ENCODE measurements at places on chromosomes 2 and 18.

DNA sequence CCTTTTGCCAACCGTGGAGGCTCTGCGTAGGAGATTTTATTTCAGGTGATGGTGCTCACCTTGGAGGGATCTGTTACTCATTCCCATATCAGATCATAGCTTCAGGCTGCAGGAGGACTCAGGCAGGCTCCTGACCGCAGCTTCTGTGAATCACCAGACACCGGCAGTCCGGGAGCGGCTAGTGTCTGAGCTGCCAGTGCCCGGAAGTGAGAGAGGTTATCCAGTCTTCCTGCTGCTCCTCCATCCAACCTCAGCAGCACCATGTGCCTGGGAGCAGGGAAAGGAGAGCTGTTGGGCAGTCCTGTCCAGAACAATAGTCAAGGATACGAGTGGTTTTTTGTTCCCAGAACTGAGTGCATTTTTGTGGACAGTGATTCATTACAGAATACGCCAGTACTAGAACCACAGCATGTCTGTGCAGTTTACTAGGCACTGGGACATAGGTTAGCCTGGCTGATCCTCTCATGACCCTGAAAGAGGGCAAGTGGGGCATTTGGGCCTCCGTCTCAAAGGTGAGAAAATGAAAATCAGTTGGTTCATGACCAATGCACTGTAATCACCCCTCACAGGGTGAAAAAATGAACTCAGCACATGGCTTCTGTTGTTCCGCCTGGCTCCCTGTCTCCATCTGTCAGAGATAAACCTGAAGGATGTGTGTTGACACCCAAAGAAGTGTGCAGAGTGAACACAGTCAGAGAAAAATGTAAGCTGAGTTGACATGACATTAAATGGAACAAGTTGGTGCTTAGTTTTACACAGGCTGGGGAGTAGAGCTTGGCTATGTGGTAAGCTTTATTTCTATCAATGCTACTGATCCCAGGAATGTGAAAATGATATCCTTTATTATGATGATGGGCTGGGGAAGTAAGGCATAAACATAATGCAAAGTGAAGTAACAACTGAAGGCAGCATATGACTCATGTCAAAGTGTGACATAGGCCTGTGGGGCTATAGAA, 12.2 kb downstream of the FHOD3 start:
- no peak for DNase-seq

DNA sequence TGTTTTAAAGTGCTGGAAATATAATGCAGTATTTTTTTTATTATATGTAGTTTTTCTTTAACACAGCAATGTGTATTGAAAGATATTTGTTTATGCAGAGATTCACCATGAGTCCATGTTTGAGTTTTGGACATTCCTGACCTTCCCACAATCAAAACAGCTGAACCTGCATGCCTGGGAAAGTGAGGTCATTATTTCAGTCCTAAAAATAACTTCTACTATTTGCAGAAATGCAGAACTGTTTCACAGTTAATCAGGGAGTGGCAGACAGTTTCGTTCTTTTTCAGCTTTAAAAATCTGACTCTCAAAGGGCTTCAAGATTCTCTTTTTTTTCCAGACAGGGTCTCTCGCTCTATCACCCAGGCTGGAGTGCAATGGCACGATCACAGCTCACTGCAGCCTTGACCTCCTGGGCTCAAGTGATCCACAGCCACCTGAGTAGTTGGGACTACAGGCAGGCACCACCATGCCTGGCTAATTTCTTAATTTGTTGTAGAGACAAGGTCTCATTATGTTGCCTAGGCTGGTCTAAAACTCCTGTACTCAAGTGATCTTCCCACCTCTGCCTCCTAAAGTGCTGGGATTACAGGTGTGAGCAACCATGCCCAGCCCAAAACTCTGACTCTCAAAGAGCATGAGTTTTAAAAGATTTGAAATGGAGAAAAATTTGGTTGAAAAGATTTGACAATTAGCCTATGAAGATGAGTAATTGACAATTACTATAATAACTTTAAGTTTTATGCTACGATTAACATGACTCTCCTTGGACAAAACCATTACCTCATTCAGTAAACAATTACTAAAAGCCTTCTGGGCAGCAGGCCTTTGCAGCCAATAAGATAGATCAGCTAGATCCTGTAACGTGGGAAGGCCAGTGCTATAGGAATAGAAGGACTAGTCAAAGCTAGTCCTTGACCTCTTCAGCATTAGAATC, 5.0 kb upstream of the MYL12B start:
- no peak for DNase-seq

DNA sequence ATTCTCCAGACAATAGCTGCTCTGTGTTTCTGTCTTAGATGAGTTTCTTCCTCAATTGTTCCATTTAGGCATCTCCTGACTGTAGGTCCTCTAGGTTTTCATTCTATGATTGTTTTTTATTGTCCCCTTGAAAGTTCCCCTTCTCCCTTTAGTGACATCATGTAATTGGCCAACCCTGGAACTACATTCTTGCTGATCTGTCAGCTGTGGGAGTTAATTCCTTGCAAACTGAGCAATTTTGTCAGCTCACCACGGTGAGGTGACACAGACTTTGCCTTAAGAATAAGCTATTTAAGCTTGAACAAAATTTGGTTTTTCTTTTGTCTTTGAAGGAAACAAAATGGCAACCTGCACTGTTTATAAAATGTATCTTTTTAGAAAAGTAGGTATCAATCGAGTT, 95.9 kb downstream of the TXNL1 start:
- DNase-seq = no peak

GRCh38 chr2:218802386-218802994, 20.5 kb downstream of the CYP27A1 start:
- DNase-seq = no peak

- DNase-seq = no peak
Measured at GRCh38 chr2:9355716-9356115, 67.6 kb downstream of the ITGB1BP1 start.

DNA sequence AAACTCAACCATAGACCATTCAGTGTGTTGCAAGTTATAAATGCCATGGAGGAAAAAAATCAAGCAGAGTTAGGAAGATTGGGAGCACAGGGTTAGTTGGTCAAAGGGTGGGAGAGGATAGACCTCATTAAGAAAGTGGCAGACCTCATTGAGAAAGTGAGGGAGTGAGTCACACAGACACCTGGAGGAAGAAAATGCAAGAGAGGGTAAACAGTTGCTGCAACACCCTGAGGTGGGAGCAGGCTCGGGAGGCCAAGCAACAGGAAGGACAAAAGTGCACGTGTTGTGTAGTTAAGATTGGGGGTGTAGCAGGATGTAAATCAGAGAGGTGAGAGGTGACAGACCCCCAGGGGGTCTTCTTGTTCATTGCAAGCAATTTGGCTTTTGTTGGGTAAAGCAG, 6.4 kb downstream of the IL1RL1 start:
- DNase-seq = no peak

DNA sequence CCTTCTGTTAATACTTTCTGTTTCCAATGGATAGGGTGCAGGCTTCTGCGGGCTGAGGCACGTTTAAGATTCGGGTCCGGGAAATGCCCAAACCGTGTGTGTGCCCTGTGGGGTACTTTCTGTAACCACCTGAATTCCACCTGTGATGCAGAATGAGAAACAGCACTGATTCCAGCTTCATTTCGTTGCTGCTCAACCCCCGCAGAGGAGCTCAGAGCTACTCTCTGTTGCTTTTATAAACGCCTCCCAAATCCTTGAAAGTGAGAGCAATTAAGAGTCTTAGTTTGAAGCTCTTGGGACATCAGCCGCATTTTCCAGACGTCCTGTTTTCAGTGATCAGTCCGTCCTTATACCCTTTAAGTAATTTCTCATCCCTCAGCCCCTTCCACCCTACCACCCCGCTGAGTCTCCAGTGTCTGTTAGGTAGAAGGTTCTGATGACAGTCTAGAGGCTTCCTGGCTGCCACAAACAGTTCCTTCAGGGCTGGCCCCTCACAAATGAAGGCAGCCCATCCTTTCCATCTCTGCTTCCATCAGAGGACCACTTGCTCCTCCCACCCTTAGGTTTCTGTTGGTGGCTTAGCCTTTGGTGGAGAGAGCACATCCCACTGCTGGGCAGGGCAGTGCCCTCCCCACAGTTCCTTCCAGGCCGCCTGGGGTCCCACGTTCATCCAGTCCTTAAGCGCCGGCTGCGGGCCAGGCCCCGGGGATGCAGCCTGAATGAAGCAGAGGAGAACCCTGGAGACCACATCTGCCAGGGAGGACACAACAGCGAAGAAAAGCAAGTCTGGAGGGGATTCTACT, 230.1 kb downstream of the SEPTIN10 start:
- DNase-seq = no peak

- DNase-seq = no peak
Measured at GRCh38 chr2:26772064-26773001, 8.2 kb downstream of the SLC35F6 start.

- no peak for DNase-seq
Measured at GRCh38 chr18:79600596-79600995, 79.0 kb upstream of the CTDP1 start.

DNA sequence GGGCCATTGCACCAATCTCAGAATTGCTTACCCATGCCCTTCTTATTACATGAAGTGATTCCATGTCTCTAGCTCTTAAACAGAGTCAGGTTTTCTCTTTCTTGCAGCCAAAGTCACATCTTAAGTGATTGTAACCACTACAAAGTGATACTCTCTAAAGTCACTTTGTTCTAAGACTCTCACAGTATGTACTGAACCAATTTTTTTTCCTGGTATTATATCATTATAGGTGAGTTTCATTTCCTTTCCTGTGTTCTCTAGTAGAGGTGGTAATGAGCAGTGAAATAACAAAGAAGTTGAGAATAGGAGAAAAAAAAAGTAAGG, 66.3 kb upstream of the DARS1 start:
- no peak for DNase-seq

- no peak for DNase-seq
Measured at GRCh38 chr2:98753801-98754200, 22.9 kb upstream of the MGAT4A start.

DNA sequence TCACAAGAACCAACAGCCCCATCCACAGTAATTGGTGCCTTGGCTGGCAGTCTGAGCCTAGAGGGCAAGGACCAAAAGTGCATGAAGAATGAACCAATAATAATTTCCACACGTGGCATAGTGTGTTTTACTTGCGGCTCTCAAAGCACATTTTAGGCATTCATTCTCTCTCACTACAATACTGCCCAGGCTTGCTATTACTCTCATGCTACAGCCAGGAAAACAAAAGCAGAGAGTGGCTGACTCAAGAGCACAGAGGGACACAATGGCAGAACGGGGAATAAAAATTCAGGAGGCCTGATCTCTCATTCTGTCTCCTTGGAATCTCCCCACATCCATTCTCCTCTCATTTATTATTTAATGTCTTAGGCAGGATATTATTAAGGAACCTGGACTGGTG, 57.0 kb upstream of the NOL4 start:
- no peak for DNase-seq

DNA sequence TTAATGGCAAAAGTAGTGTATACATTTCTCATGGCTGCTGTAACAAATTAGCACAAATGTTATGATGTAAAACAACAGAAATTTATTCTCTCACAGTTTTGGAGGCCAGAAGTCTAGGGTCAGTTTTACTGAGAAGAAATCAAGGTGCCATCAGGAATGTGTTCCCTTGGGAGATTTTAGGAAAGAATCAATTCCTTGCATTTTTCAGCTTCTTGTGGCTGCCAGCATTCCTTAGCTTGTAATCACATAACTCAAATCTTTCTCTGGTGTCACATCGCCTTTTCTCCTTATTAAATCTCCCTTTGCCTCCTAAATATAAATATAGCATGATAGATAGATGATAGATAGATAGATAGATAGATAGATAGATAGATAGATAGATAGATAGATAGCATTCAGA, 307.0 kb upstream of the REG3G start:
- DNase-seq = no peak

DNA sequence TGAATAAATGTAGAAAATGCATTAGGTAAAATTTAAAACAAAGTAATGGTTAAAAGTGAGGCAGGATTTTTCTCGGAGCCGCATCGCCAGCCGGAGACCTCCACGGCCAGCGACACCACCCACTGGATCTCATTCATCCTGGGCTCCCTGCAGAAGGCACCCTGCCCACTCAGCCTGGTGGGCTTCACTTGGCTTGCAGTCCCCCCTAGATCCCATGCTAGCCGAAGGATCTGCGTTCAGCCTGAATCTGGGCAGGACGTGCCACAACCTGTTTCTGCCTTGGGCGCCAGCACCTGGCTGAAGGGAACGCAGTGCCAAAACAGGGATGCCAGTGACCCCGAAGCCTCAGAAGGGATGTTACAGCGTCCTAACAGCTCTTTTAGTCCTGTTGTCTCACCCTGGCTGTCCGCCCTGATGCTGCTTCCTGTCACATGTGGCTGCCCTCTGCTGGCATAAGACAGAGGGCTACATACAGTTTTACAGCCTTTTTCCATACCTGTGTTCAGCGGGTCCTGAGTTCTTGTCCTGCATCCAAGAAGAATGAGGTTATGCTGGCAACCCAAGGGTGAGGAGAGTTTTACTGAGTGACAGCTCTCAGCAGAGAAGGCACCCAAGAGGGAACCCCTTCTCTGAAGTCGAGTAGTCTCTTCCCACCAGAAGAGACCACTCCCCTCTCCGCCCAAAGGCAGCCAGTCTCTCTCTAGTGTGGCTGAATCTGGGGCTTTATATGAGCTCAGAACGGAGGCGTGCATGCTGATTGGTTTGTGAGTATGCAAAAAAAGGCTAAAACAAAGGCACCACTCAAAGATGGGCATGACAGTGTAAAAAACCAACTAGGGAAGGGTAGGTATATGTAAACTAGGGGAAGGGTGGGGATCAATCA, 173.1 kb upstream of the GYPC start:
- DNase-seq = no peak

DNA sequence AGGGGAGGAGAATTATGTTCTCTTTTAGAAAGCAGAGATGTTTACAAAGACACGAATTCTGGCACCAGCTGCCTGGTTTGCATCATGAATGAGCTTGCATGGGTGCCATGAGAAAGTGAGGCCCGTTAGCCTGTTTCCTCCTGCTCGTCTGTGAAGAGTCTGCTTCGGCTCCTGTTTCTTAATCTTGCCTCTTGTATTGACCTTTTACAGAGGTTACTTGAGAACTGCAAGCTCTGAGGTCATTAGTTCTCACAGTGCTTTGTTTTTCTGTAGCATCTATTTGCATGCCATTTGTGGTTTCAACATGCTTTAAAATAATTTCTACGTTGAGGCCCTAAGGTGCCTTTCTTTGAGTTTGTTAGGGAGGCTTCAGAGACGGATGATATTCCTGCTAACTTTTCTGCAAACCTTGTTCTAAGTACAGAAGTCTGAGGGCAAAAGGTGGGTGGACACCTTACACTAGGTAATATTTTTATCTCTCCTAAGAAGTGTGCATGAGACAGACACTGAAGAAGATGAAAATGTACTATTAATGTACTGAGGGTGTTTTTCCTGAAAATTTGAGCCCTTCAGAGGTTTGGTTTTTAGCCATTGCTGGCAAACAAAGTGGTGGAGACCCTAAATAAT, 53.4 kb upstream of the LINC00305 start:
- DNase-seq = no peak

GRCh38 chr2:8478471-8478793, 203.4 kb upstream of the ID2 start:
- DNase-seq = no peak

DNA sequence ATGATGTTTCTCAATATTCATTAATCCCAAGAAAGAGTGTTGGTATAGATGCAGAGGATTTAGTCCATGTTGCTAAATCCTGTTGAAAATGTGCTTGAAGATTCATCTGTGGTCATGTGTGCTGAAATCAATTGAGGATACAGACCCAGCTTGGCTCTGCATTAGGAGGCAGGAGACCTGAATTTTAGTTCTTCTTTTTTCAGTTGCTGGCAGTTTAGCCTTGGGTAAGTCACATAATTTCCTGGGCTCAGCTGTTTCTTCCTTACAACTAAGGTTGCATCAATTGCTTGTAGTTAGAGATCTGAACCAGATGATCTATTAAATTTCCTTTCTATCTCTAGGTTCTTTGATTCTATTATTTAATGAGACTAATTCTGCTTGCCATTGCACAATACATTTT, 54.4 kb downstream of the SETBP1 start:
- no peak for DNase-seq

Data from activated CD8-positive, alpha-beta memory T cell treated with anti-CD3 and anti-CD28 coated beads for 1 hour (primary cell).